Stimulated activated naive CD8-positive, alpha-beta T cell treated with anti-CD3 and anti-CD28 coated beads, Interleukin-15, amount 100 ng/mL, for 72 hours (primary cell): ENCODE measurements at places on chromosomes 5 and 9.

GRCh38 chr5:55232985-55233928, at the start of gene CCNO:
CCNO (minus strand) TSS chr5:55233608; CDS start chr5:55233523, 85 bp downstream.
- DNase-seq = peak; percentile 63

DNA sequence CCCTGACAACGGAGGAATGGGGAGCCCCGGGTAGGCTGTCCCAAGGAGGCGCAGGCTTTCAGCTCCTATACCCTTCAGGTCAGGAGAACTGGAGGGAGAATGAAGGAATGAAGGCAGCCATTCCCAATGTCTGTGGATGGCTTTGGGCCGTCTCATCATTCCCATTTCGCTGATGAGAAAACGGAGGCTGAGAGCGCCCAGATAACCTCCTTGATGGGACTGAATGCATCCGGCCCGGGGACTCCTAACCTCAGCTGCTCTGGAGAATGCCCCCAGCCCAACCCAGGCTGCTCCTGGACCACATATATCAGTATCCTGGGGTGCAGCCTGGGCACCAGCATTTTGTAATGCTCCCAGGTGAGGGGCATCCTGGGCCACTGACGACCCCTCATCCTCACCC, 52.6 kb upstream of the RNU6ATAC start:
- no peak for DNase-seq

DNA sequence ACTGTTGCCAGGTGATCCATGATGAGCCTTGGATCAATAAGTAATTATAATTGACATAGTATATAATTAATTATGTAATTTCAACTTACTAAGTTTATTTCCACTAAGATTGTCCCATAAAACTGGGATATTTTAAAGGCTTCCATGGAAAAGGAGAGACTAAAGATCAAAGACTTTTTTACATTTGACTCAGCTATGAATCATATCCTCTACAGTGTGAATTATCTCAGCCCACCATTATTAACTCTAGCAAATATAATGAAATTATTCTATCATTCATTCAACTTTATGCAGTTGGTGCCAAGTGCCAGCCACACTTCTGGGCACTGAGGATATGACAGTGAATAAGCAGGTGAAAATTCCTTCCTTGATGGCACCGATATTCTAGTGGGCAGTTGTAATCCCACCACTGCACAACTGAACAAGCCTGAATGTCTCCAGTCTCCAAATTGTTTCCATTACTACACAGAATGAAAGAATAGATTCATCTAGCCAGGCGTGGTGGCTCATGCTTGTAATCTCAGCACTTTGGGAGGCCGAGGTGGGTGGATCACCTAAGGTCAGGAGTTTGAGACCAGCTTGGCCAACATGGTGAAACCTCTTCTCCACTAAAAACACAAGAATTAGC, 21.9 kb upstream of the TXN start:
- no peak for DNase-seq

DNA sequence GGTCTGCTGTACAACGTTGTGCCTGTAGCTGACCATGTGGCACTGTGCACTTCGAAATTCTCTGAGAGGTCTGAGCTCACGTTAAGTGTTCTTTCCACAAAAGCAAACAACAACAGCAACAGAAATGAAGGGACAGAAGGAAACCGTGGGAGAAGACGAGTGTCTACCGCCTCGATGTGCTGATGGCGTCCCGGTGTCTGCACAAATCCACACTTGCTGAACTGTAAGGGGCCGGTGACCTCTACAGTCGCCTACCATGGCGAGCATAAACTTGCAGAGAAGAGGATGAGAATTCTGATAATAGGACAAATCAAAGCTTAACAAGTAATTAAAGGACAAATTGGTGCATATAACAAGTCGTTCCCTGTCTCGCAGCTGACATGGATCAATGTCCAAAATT, 114.0 kb downstream of the ADAMTS2 start:
- no peak for DNase-seq

DNA sequence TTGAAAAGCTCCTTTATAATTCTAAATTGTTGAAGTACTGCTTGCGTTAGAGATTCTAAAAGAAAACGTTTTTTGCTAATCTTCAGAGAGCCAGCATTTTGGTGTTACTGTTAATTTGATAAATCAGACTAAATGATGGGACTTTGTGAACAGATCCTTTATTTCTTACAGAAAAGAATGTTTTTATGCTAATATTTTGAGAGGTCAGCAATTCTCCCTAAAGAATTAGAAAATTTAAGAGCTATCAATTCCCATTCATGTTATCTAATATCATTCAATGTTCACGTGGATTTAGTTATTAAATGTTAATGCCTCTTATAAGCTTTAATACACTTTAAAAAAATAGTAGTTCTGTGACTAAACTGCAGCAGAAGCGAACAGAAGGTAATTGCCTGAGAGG, 2.4 kb downstream of the AGGF1 start:
- no peak for DNase-seq

DNA sequence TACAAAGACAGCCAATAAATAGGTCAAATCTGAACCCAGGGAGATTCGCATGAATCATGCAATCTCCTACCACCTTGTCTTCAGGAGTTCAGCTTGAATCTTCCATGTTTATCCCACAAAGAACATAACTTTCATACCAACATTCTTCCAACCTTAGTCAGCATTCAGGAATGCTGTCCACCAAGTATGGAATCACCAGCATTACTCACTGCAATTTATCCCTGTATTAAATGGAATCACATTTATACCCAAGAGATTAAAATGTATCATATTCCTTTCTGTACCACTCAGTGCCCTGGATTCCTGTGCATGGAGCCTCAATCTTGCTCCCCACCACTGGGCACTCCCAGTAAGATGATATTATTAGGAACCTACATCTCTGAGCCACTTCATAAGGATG, 162.6 kb downstream of the GLIS3 start:
- DNase-seq = no peak

GRCh38 chr9:135565636-135566035, 4.1 kb downstream of the PAEP start:
- DNase-seq = no peak

GRCh38 chr9:98590101-98590500, 118.6 kb downstream of the GABBR2 start:
- no peak for DNase-seq

- DNase-seq = no peak
Measured at GRCh38 chr5:125409234-125409860, 662.9 kb upstream of the ZNF608 start.

DNA sequence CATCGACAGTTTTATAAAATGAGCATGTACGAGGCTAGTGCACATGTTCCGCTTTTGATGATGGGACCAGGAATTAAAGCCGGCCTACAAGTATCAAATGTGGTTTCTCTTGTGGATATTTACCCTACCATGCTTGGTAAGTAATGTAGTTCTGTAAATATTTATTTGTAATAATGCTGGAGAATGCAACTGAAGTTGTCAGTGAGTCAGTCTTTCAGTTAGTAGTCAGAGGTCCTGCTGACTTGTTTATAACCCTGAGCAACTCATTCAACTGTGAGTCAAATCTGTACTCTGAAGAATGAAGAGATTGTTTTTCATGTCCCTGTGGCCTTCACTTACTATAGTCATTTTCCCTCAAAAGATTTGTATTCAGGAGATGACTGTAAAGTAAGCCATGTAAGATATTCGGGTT, 28.4 kb upstream of the GPR150 start:
- DNase-seq = peak; percentile 7

DNA sequence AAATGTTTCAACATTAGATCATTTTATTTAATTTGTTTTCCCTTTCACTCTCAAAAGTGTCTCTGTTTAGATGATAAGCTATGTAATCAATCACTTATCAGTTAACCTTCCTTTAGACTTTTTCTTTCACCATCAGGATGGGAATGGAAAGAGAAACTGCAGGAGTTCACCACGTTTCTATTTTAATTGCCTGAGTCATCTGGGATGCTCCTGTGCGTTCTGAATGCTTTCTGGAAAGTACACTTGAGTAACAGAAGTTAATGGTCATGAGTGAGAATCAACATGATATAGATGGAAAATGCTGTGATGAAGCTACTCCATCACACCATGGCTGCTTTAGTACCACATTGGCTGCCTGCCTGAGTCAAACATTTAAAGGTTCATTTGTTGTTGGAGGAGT, 783.3 kb upstream of the CDH9 start:
- no peak for DNase-seq

- no peak for DNase-seq
Measured at GRCh38 chr9:20044686-20045085, 255.8 kb upstream of the SLC24A2 start.

- DNase-seq = no peak
Measured at GRCh38 chr5:156394642-156395305, 67.8 kb downstream of the SGCD start.

GRCh38 chr5:61991866-61992265, 314.1 kb upstream of the KIF2A start:
- no peak for DNase-seq

DNA sequence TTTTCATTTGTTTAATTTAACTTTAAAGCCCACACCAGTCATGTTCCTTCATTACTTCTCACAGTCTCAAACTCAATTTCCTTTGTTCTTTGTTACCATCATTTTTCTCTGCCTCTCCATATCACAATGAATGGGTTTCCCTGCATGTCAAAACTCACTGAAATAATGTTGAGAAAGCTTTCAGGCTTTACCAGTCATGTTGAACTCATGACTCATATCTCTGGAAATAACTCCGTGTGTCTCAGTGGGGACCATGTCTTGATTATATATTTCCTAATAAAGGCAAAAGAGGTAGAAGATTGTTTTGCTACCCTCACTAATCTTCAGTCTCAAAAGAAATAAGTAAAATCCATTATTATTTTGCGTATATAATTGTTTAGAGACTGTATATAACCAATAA, 231.2 kb downstream of the CHSY3 start:
- no peak for DNase-seq

- DNase-seq = peak; percentile 2
Measured at GRCh38 chr9:114319147-114319546, 3.8 kb upstream of the ORM1 start.

DNA sequence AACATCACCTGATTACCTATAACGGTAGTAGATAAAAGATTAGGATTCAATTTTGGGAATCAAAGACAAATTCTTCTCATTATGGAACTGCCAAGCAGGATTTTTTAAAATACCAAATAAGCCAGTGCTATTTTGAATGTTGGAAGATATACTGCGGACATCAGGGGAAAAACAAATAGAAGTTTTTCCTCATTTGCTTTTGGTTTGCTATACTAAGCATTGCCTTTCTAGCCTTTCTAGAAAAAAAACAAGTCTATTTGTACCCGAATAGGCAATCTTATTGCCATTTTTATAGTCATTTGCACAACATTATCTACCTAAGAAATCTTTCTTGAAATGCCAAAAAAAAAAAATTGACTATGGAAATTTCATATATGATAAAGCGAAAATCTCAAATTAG, 379.5 kb downstream of the CDH10 start:
- no peak for DNase-seq

GRCh38 chr5:96285823-96286222, 147.2 kb downstream of the PCSK1 start:
- no peak for DNase-seq

GRCh38 chr5:50853151-50853550, 186.7 kb downstream of the PARP8 start:
- DNase-seq = no peak

- no peak for DNase-seq
Measured at GRCh38 chr9:127538849-127539258, 73.2 kb upstream of the STXBP1 start.

DNA sequence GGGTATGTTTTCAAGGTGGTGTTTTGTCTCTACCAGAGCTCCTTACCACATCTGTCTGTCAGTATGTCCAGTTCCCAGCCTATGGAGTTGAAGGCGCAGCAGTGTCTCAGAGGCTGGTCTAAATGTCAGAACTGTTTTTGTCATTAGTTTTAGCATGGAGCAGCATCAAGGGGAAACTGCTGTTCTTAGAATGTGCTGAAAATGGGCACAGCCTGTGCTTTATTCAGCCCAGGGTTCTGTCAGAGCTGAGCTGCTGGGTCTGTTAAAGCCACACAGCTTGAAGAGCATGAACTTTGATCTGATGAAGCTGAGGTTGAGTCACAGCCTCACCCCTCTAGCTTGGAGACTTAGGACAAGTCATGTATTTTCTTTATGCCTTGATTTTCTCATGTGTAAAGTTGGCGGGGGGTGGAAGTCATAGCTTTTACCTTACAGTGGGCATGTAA, 71.9 kb downstream of the RALGPS1 start:
- DNase-seq = peak; percentile 45

- DNase-seq = peak; percentile 11
Measured at GRCh38 chr9:136940526-136941230, 3.9 kb downstream of the FBXW5 start.

DNA sequence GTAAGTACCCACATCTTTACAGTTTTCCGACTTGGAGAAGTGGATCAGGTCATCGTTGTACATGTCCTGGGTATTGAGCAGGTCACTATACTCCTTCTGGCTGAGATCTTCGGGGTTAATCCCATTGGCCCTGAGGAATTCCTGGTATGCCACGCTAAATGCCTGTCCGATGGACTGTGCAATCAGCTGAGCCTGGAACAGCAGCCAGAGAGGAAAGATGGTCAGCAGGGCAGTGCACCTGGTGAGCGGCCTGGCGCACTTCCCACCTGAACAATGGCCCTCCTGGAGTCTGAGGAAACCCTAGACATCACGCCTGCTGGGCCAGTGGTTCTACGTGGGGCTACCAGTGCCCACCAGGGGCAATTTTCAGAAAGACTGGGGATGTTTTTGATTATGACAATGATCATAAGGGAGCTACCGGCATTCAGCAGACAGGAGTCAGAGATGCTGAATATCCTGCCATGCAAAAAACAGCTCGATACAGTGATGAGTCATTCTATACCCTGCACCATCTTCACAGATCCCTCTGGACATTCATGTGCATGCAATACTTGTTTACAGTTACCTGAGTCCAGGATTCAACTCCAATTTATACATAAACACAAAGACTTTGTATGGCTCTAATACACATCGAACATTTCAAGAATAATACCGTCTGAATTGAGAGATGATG, 127.2 kb downstream of the ENTREP1 start:
- no peak for DNase-seq

DNA sequence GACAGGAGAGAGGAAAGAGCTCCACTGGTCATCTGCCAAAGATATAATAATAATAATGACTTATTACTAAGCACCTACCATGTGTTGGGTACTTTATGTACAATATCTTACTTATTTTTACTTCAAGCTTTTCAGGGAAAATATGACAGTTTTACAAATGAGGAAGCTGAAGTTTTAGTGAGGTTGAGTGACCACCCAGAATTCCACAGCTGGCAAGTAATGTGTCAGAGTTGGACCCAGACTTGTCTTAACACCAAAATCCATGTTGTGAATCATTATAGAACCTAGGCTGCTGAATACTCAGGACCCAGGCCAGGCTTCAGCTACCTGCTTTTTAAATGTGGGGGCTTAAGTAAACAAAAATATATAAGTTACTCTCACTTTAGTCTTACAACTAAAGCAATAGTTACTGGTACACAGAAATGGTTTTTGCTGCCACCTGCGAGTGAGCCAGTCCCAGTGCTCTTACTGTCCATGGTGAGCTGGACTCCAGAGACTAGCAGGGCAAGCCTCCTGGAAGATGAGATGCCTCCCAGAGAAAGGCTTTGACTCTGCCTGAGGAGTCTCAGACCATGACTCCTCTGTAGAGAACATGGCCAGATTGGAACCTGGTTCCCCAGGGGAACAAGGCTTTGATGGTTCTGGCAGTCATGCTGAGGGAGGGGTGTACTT, 29.9 kb downstream of the RUSC2 start:
- DNase-seq = no peak
